ENCODE measurements at places on chromosomes 13 and 19.

- no peak for DNase-seq
Observed at GRCh38 chr19:5246554-5247155, 94.0 kb downstream of the PTPRS start.

GRCh38 chr19:44573627-44574026 is 39.7 kb upstream of the IGSF23 start:
- DNase-seq = no peak

DNA sequence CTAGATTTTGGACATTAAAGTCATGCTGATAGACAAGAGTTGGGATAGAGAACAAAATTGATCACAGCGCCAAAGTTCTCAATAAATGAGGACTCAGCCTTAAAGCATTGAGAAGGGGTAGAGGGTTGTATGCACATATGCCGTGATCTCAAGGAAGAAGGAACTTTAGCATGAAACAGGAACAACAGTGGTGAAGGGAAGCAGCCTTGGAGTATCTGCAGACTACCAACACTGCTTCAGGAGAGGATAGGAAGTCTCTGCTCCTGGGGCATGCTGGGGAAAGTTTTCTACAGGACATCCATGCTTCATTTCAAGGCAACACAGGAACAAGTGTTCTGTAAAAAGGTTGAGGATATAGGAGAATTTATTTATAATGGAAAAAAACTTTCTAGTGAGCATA is 111.9 kb upstream of the MLNR start:
- DNase-seq = no peak

GRCh38 chr13:82976499-82976898 is 905.8 kb downstream of the SLITRK1 start:
- no peak for DNase-seq

- no peak for DNase-seq
Observed at GRCh38 chr13:98978280-98978679, 416 bp upstream of the DOCK9 start.

- no peak for DNase-seq
Observed at GRCh38 chr19:4705413-4706131, 18.1 kb downstream of the DPP9 start.

- no peak for DNase-seq
Observed at GRCh38 chr19:7328647-7329046, 20.1 kb upstream of the ARHGEF18 start.

GRCh38 chr19:49814010-49814409 is 918 bp upstream of the FUZ start:
- no peak for DNase-seq

DNA sequence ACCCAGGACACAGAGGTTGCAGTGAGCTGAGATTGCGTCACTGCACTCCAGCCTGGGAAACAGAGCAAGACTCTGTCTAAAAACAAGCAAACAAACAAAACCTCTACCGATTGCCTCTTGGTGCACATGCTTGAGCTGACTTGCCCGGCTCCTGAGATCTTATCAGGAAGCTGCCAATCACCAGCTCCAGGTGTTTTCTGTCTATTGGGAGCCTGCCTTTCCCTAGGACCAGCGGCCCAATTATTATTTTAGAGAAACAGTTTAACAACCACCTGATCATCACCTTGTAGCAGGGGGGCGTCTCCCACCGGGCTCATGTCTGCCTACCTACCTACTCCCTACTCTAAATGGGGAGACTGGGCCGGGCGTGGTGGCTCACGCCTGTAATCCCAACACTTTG is 10.8 kb downstream of the CLEC4M start:
- DNase-seq = no peak

GRCh38 chr13:75404726-75405125 is 77.2 kb downstream of the TBC1D4 start:
- no peak for DNase-seq

DNA sequence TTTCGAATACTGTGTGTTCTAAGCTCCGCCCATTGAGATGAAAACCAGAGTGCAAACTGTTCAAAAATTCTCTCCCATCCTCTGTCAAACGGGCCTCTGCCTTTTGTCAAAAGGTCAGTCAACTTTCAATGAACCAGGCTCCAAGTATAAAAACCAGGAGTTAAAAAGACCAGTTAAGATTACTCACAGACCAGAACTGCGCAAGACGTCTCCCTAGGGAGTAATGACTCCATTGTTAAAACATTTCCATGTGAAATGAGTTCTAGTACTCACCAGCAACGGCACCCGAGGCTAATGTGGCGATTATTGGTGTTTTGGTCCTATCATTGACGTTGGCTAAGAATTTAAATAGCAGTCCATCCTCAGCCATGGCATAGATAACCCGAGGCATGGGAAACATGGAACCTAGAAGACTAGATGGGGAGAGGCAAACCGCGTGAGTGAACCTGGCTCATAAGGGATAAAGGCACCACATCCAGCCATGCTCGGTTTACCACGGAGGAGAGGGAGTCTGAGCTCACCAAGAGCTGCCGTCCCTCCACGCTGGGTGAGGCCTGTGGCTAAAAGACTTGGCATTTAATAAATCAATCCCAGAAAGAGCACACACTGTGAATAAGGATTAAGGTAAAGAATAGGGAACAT is 73.3 kb downstream of the SLC7A1 start:
- DNase-seq = no peak

DNA sequence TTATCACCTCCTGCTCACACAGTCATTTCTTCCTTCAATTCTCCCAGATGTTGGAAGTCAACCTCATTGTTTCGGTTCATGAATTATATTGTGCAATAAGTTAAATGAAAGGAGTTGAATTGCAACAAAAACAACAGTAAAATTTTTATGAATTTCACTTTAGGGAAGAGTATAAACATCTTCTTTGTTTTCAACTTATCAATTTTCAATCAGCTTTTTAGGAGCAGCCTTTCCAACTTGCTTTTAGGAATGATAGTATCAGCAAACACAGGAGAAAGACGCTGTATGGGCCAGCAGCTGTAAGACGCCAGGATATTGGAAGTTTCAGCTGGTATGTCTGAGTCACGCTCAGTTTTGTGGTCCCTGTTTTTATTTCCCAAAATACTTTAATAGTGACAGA is 132.5 kb upstream of the ARGLU1 start:
- DNase-seq = no peak

- DNase-seq = no peak
Observed at GRCh38 chr13:67155898-67156722, 74.0 kb downstream of the PCDH9 start.

DNA sequence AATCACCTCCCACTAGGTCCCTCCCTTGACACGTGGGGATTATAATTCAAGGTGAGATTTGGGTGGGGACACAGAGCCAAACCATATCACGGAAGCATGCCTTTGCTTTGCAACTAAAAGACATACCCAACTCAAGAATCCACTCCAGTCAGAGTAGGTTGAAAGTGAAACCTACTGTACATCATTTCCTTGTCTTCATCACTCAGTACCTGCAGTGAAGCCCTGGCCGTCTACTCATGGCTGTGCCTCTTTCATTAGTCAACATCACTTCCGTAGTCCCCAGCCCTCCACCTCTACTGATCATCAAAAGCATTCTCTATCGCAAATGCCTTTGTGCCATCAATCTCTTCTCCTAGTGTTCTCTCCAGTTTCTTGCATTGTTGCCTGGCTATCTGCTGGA is 343.1 kb upstream of the ARGLU1 start:
- no peak for DNase-seq

DNA sequence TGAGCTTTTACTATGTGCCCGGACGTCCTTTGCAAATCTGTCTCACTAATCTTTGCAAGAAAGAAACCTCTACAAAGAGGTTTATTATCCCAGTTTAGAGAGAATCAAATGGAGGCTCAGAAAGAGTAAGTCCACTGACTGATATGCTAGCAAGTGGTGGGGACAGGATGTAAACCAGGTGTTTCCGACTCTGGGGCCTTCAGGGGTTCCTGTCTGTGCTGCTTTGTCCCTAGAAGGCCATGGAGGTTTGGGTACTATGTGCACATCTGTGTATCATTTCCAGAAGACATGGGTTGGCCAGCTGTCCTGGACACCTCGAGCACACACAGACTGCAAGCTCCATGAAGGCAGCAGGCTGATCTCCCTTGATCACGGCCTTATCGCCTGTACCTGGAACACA is 1.2 kb upstream of the KPTN start:
- DNase-seq = no peak

- DNase-seq = no peak
Observed at GRCh38 chr19:19482809-19483596, 32.3 kb downstream of the TSSK6 start.

GRCh38 chr13:75621147-75621546 is 15.0 kb upstream of the LMO7 start:
- no peak for DNase-seq

DNA sequence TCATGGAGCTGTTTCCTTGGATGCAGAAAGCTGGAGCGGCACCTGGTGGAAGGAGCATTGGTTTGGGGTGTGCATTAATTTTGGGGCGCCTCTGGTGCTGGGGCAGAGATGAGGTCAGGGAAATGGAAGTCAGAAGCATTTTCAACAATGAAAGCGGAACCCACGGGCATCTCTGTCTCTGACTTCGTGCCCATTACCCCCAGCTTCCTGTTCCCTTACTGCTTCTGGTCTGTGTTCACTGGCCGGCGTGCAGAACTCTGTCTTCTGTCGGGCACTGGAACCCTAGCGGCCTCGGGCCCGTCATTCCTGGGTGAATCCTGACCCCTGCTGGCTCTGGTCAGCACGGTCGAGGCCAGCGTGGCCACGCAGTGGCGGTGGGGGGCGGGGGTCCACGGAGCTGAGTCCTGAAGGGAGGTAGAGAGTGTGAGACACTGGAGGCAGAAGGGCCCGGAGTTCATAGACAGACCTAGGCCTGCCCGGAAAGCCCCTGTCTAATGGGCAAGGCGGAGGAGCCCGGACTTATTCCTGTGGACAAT is 7.9 kb upstream of the LINGO3 start:
- no peak for DNase-seq

DNA sequence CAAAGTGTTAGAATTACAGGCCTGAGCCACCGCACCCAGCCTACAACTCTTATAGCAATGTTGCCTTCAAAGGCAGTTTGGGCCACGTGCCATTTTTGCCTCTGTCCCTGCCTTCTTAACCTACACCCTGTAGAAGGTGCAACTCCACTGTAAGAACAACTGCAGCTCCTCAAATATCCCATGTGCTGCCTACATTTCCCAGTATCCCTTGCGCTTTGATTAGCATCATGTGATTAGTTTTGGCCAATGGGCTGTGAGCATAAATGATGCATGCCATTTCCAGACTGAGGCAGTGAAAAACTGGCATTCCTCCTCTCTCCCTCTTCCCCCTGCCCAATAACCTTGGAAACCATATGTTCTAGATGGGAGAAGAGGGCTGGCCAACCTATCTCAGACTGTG is 75.2 kb upstream of the MRI1 start:
- DNase-seq = no peak

- no peak for DNase-seq
Observed at GRCh38 chr13:61113140-61113658, 302.4 kb downstream of the PCDH20 start.
